ENCODE measurements at places on chromosomes 12 and 14. TPM values are rescaled to one million over a fixed set of nuclear protein-coding genes. Genes with fewer than 3 reads are reported as not detected.

- no peak for DNase-seq
Measured at GRCh38 chr12:95796225-95796981, 5.8 kb upstream of the NTN4 start.

DNA sequence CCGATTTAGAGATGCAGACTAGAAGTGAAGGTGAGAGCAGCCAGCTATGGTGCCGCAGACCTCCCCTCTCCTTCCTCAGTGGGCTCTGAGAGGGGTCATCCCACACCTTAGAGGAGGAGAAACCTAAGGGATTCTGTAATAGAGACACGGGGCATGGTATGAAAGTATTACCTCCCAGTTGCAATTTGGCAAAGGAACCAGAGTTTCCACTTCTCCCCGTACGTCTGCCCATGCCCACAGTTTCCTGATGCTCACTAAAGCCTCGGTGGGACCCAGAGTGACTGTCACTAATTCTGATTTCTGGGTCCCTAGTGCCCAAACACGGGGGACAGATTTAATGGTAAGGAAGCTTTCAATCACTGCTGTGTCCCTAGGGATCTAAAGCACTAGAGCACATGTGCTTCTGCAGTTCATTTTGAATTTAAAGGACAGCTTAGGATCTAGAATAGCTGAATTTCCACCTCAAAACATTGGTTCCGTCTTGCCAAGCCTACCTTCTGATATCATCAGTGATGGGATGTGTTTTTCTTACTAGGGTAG, 44.1 kb downstream of the DAD1 start:
- DNase-seq: no peak

DNA sequence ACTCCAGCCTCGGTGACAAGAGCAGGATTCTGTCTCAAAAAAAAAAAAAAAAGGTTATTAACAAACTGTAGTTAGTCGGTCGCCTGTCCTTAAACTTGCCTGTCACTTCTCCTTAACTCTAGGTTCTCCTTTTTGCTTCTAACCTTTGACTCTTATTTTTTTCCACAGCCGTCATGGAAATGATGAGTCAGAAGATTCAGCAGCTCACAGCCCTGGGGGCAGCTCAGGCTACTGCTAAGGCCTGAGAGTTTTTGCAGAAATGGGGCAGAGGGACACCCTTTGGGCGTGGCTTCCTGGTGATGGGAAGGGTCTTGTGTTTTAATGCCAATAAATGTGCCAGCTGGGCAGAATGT, 418 bp upstream of the MYG1 start:
- DNase-seq: no peak

GRCh38 chr12:107106241-107107025, 13.1 kb upstream of the CRY1 start:
- no peak for DNase-seq

GRCh38 chr14:75697918-75698317, 36.9 kb downstream of the TTLL5 start:
- no peak for DNase-seq

The ERBB3 gene
- polyA plus RNA-seq: 119 TPM

- DNase-seq: no peak
Measured at GRCh38 chr12:40469736-40470135, 222.5 kb upstream of the CNTN1 start.

The SMOC1 gene
- polyA plus RNA-seq: 2.1 TPM

DNA sequence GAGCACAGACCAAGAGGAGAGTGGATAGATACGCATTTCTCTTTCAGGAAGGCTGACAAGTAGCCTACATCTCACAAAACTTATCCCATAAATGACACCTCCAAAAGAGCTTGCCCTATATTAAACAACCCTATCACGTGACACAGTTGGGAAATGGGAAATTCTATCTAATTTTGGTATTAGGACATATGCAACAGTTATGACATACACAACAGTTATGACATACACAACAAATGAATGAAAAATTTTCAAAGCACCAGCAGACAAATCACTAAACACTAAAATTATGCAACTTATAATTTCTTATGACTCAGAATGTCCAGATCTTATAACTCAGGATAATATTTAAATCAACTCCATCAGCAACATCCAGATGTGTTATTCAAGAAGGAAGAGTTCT, 54.1 kb downstream of the DUSP16 start:
- DNase-seq: no peak

DNA sequence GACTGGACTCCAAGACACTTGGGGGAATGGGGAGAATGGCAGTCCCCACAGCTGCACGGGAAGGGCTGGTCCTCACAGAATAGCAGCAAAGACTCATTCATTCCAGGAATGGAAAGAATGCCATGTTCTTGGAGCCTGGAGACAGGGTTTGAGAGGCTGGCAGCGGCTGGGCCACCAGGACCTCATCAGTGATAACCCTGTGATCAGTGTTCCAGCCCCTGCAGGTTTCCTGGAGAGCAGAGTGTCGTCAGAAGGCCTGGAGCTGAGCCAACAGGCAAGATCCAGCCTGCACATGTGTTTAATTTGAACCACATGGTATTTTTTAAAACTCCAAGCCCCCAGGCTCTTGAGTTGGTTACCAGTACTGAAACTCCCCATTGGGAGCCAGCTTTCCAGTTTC, 11.3 kb downstream of the BDKRB1 start:
- no peak for DNase-seq

- peak; percentile 64 for DNase-seq
Measured at GRCh38 chr12:108589028-108589839, 8.7 kb downstream of the TMEM119 start.

The GALC gene
- polyA plus RNA-seq: 39.1 TPM

The LMO3 gene
- 1.5 TPM for polyA plus RNA-seq

DNA sequence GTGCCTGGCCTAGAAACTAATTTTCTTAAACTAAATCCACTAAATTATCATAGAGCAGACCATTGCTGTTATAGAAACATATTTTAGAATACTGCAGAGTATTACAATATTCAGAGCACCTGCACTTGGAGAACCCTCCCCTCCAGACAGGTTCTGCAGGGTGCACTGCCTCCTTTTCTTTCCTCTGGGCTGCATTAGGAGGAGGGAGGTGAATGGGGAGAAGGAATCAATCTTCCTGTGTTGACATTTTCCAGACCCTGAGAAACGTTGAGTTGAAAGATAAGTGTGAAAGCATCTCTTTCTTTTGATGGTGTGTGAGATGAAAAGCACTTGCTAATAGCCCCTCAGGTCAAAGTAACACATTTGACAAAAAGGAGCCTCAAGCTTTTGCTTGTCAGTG, 7.3 kb downstream of the SYNE2 start:
- DNase-seq: no peak

GRCh38 chr12:78891646-78892353, 27.2 kb downstream of the SYT1 start:
- no peak for DNase-seq

The FOXN4 gene
- 1.8 TPM for polyA plus RNA-seq

DNA sequence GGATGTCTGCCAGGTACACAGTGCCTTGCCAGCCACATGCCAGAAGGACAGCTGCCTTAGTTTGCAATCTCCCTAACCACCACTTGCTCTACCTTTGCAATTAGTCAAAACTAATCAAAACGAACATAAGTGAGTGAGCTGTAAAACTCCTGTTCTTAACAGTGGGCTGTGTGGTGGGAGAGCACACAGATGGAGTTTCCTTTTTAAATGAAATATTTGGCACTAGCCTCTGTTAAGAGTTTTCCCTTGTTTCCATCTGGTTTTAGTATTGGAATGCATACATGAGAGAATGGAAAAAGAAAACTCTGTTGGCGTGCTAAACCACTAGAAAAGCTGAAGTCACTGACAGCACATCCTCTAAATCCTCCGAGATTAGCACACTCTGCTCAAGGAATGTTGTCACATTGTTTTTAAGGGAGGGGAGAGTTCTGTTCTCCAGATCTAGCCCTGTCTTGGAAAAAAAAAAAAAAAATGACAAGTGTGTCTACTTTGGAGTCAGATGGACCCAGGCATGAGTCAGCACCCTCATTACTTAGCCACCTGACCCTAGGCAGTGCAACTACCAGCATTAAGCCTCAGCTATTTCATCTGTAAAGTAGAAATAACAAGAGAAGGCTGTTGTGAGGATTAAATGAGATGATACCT, 83.9 kb downstream of the STXBP6 start:
- DNase-seq: no peak

DNA sequence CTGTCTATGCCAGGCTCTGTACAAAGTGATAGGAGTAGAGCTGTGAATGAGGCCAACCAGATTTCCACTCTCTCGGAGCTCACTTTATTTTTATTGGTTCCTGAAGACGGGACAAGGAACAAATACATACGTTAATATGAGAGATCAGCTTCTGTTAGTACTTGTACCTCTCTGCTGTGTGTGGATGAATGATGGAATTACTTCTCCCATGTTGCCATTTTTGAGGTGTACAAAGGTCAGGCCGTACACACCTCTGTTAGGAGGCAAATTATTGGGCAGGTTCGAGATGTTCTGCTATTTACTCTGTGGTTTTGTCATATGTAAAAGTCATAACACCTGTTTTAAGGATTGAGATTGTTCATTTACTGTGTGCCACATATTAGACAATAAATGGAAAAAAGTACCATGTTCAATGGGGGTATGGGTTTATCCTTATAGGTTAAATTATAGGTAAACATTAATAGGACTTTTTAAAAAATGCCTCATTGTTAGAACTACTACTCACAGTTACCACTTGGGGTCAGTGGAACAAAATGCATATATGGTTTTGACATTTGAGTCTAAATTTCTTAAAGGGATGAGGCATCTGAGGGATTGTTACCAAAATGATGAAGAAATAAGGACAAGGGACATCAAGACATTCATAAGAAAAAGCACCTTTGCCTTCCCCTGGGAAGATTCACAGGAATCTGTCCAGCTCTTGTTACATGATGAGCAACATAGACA, 26.9 kb downstream of the WBP11 start:
- DNase-seq: no peak

DNA sequence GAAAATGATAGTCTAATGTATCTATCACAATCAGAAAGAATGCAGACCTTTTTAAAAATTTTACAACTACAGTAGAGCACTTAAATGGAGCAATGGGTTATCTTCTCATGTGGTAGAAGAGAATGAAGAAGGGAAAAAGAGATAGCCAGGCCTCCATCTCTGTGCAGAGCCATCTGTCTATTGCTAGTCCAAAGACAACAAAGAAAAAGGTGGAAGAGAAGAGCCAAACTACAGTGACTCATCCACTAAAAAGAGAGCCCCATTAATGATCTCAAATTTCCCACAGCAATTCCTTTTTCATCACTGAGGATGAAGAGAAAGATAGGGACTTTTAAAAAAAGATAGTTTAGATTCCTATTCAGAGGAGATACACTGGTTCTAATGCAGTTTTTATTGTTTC, 232.9 kb downstream of the ATXN7L3B start:
- DNase-seq: no peak

DNA sequence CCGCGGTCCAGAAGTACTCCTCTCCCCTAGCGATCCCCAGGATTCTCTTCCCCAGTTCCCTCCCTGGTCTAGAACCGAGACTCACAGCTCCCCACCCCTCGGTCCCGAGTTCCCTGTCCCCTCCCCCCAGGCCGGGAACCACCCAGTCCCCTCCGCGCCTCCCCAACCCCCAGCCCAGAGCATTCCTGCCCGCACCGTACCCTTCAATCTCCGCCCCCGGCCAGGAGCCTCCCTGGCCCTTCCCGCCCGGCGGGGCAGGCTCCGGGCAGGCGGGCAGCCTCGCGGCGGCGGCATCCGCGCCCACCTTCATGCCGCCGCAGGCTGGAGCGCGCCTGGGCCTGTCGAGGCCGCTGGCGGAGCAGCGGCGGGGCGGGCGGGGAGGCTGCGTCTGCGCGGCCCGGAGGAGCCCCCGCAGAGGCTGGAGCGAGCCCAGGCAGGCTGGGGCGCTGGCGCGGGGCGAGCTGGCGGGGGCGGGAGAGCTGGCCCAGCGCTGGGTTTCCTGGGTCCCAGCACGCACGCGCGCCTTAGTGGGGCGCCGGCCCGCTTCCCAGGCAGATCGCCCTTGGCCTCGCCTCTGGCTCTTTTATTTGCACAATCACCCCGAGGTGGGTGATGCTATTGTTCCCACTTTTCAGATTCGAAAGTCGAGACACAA, 22.2 kb upstream of the GPR132 start:
- DNase-seq: no peak

The PIK3C2G gene
- polyA plus RNA-seq: 3.1 TPM

DNA sequence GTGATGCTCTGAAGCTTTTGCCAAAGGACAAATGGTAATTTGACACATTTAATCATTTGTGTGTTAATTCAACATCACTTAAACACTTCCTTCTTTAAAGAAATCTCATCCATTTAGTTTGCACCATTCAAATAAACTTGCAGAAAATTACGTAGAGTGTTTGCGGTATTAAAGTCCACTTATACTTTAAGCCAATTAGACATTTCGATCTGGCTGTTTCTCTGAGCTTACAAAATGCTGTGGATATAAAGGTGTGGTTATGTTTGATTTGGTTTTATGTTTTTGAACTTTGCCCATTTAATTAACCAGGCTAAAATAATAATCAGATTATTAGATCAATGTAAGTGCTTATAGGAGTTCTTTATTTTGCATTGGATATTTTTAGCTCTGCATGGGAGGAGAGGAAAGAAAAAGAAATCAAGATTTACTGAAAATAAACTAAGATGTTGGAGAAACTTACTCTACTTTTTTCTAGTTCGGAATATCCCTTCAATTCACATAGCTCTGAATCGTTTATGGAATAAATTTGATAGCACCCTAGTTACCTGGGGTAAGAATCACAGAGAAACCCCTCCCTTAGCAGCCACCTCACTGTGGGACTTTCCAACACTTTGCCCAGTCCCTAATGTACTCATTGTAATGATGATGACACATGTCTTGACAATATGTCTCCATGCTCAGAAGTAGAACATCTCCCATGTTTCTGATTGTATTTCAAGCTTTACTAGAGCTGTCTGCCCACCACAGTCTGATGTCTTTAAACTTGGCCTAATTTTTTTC, 268.0 kb downstream of the BTG1 start:
- no peak for DNase-seq

GRCh38 chr12:113325916-113326315, 9.0 kb downstream of the SLC8B1 start:
- DNase-seq: no peak

DNA sequence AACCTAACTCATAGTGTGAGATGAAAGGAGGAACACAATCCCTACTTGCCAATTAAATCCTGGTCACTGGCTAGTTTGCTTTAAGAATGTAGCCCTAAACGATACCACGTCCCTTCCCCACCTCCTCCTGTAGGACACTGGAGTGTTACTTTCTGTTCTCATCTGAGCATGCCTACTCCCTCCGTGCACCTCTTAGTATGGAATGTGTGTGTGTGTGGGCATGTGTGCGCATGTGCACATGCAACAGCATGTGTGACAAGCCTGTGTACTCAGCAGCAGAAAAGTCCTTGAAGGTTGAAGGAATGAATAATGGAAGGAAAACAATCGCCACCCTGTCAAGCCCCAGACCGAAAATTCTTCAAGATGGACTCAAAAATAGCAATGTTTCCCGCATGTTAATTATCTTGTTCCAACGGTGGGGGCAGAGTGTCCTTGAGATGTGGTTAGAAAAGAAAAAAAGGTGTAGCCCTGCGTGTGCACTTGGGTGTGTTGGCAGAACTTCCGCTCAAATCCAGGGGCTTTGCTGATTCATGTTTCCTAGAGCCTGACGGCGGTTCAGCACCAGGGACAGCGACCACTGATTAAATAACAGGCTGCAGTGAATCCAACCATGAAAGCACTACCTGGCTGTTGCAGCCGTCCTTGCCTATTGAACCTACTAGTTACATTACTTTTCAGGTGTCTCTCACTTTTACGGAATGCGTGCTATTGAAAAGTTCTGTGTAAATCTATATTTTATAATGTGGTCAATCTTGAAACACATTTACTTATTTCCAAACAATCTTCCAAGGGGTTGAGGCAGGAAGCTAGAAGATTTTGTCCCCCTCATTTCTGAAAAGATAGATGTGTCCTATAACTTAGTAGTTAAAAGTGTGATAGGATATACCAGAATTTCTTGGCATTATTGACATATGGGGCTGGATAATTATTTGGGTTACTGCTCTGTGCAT, 79.8 kb downstream of the SRRM4 start:
- DNase-seq: peak; percentile 59

The IQSEC3 gene
- polyA plus RNA-seq: 10.4 TPM
